OCI-M1 (cell line): ENCODE measurements at places on chromosomes 3 and 15.
A peak's percentile ranks its signal among the peaks of the same experiment; 100 is the strongest.

- peak; percentile 94 for DNase-seq
Measured at GRCh38 chr3:167941234-167941995, 154.3 kb downstream of the GOLIM4 start.

GRCh38 chr3:32420126-32421038, 28.7 kb downstream of the CMTM7 start:
- DNase-seq, result no peak

GRCh38 chr3:39869890-39870289, 60.5 kb downstream of the MYRIP start:
- DNase-seq, result no peak

- DNase-seq, result no peak
Measured at GRCh38 chr3:10518506-10519150, 13.2 kb upstream of the ATP2B2 start.

- no peak for DNase-seq
Measured at GRCh38 chr15:57185507-57186074, 190.7 kb upstream of the CGNL1 start.

GRCh38 chr3:96259-96658, 100.3 kb upstream of the CHL1 start:
- no peak for DNase-seq

- no peak for DNase-seq
Measured at GRCh38 chr15:66120422-66120821, 133.1 kb downstream of the MEGF11 start.

- DNase-seq, result no peak
Measured at GRCh38 chr3:139332092-139332491, 11.7 kb upstream of the MRPS22 start.
